NCI-H446 (cell line): ENCODE measurements at places on chromosomes 11 and 22.

GRCh38 chr22:45163099-45163450, 650 bp upstream of the NUP50 start:
- DNase-seq, result peak; percentile 20

DNA sequence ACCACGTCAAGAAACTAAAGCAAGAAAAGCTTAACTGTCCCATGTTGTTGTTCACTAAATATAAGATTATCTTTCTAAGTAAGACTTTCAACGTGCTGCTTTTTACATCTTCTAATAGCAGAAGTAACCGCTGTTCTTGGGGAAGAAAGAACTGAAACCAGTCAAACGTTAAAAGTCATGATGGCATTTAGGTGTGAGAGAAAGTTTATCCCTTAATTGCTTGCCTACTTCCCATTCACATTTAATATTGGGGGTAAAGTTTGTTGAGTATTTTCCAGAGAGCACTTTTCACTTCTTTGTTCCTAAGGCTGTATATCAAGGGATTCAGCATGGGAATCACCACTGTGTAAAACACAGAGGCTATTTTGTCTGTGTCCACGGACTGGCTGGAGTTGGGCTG, 970 bp downstream of the OR5B21 start:
- DNase-seq, result no peak

DNA sequence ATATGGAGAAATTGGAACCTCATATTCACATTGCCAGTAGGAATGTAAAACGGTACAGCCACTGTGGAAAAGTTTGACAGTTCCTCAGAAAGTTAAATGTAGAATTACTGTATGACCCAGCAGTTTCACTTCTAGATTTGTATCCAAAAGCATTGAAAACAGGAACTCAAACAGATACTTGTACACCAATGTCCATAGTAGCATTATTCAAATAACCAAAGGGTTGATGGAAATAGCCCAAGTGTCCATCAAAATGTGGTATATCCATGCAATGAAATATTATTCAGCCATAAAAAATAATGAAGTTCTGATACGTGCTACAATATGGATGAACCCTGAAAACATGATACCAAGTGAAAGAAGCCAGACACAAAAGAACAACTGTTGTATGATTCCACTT, 17.8 kb downstream of the PRRG4 start:
- DNase-seq, result no peak

DNA sequence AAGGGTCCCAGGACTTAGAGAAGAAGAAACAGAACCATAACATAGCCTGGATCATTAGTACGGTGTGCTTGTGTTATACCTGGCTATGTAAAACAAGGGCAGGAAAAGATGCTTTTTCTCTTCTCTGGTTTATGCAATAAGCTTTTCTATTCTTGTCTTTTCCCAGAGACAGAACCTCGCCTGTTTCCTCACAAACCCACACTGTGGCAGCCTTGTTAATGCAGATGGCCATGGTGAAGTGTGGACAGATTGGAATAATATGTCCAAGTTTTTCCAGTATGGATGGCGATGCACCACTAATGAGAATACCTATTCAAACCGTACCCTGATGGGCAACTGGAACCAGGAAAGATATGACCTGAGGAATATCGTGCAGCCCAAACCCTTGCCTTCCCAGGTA, 2.9 kb downstream of the CFAP68 start:
- DNase-seq, result no peak

GRCh38 chr11:40393511-40393910, 1065.9 kb downstream of the LRRC4C start:
- DNase-seq, result no peak

GRCh38 chr11:74719011-74719410, 12.2 kb downstream of the CHRDL2 start:
- DNase-seq, result no peak

GRCh38 chr11:74749127-74749964, 697 bp downstream of the RNF169 start:
- DNase-seq, result no peak

DNA sequence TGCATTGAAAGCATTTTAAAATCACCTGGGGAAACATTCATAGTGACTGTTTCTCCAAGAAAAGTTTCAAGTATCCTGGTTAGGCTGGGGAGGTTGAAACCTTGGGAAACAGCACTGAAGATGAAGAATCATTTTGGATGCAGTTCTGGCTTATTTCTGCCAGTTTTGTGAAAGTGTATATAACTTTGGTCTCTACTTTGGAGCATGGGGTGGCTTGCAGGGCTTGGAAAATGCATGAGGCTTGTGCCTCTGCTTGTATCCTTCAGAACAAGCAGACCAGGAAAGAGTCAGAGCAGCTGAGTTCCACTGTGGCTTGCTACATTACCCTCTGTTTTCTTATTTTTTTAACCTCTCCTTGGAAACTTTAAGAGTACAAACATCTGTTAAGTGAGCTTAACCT, 19.5 kb downstream of the SLC5A12 start:
- DNase-seq, result no peak

DNA sequence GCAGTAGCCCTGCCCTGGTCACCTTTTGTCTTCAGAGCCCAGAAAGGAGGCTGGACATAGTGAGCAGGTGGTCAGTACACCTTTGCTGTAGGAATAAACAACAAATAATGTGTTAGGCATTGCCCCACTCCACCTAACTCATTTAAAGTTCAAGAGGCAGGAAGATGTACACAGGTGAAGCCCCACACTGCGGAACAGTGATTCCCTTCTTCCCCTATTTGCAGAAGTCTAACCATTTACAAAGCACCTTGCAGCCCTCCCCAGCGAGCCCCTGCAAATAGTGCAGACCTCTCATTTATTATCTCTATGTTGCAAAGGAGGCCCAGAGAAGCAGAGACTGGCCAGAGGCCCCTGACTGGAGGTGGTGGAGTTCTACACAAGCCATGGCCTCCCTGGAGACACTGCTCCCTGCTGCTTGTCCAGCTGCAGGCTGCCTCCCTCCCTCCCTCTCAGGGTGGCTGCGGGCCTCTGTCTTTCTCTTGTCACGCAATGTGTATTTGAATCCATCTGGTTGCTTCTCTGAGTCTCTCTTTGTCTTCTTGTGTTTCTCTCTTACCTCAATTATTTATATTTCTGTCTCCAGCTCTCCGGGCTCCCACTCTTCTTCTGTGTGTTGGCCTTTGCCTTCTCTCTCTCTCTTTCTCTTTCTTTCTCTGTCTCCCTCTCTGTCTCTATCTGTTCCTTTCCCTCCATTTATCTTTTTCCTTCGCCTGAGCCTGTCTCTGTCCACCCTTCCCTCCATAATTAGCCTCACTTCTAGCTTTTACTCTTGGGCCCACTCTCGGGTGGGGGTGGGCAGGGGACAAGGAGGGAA, 59.1 kb upstream of the PRDM11 start:
- DNase-seq, result no peak

- no peak for DNase-seq
Observed at GRCh38 chr11:102007567-102008437, 39.4 kb upstream of the CFAP300 start.

- DNase-seq, result no peak
Observed at GRCh38 chr22:19875061-19875530, 20.4 kb upstream of the GNB1L start.

- peak; percentile 17 for DNase-seq
Observed at GRCh38 chr11:101748572-101749344, 165.0 kb upstream of the TRPC6 start.

DNA sequence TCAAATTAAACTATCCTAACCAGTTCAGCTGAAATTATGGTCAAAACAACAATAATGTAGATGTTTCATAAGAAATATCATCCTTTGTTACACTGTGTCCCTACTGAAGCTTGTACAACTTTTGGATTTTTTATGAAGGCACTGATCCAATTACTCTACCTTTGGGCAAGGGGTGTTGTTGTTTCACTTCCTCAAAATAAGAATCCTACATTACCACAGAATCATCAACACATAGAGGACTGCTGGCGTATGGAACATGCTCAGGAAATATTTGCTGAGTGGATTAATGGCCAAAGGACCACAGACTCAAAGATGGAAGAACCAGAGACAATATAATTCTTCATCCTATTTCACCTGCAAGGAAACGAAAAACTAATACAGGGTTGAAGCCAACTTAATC, 907.5 kb upstream of the CCDC90B start:
- DNase-seq, result no peak

DNA sequence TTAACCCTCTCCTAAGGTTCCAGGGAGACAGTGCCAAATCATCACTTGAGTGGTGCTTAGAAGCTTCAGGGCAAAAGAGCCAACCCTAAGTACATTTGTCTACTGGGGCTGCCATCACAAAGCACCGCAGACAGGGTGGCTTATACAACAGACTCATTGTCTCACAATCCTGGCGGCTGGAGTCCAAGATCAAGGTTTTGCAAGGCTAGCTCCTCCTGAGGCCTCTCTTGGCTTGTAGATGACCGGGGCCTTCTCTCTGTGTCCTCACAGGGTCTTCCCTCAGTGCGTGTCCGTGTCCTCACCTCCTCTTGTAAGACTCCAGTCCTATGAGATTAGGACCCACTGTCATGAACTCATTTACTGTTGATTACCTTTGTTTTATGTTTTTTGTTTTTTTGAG, 34.1 kb upstream of the CD81 start:
- DNase-seq, result no peak

DNA sequence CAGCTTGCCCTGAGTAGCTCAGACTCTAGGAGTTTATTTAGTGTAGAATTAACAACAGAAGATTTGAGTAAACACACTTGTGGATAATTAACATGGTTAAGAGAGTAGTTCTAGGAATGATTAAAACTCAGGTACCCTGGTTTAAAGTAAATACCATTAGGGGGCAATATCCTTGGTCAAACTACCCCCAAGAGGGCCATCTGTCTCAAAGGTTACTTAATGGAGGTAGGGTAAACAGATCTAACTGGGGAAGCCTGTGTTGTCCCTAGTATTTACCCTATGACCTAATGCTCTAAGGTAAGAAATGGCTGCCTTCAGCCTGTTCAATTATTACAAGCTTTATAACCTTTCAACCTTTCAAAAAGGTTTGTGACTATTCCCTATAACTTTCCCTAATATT, 10.6 kb upstream of the GLYATL1 start:
- DNase-seq, result no peak

GRCh38 chr22:20844055-20845037, 14.3 kb downstream of the PI4KA start:
- no peak for DNase-seq

- no peak for DNase-seq
Observed at GRCh38 chr11:126290887-126291286, 8.0 kb downstream of the TIRAP start.

DNA sequence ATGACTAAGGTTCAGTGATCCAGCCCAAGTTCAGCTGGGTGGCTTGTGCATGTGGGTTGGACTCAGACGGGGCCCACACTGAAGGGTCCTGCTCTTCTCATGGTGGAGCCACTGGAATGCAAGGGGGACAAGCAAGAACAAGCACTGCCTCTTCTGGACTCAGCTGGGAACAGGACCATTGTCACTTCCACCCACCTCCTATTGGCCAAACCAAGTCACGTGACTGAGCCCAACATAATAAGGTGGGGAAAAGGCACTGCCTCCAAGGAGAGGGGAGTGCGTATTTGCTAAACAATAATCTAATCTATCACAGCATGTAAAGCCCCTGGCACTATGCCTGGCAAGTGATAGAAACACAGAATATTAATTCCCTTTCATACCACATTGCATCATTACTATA, 87.1 kb downstream of the CHST1 start:
- DNase-seq, result no peak

DNA sequence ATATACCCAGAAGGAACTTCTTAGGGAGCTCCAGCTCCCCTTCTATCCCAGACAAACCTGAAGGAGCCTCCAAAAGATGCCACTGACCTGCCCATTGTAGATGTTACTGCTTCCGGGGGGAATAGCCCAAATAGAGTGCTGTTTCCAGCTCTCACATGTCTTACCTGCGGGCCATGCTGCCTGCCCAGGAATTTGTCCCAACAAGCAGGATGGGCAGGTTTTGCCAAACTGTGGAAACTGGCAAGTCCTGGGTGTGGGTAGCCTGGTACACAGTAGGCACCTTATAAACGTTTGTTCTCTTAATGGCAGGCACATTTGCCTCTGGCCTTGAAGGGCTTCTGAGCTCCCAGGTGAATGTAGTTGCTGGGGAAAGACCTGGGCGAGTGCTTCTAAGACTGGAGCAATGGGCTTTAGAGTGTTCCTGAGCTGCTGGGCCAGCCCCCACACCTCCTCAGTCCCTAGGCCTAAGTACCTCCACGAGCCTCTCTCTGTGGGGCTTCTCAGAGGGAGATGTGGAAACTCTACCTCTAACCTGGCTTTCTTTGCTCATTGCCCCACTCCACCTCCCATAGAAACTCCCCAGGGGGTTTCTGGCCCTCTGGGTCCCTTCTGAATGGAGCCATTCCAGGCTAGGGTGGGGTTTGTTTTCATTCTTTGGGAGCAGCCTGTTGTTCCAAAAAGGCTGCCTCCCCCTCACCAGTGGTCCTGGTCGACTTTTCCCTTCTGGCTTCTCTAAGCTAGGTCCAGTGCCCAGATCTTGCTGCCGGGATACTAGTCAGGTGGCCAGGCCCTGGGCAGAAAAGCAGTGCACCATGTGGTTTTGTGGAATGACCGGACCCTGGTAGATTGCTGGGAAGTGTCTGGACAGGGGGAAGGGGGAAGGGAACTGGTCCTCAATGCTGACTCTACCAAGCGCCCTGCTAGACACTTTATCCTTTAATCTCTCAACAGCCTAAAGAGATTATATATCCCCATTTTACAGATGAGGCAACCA, 37.2 kb downstream of the LIMK2 start:
- DNase-seq, result no peak

DNA sequence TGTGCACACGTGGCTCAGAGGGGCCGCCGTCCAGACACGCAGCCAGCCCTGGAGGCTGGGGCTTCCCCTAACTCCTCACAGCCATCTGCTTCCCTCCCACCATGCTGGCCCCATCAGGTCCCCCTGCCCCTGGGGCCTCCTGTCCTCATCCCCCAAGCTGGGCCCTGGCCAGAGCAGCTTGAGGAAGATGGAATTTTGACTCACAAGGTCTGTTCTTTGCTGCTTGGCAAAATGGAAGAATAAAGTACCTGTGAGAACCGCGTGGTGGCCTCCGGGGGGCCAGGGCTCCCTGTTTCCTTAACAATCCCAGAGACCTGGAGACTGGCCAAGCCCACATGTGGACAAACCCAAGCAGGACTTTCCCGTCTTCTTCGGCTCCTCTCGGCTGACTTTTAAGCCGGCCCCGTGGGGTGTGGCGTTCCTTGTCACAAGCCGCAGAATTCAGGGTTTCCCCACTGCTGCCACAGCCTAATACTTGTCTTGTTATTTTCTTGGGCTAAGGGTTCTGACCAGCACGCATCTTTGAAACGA, 872.8 kb downstream of the BRD1 start:
- no peak for DNase-seq
